ENCODE measurements at places on chromosomes 2 and 18.

- no peak for DNase-seq
Observed at GRCh38 chr2:5980450-5981190, 288.4 kb downstream of the SOX11 start.

DNA sequence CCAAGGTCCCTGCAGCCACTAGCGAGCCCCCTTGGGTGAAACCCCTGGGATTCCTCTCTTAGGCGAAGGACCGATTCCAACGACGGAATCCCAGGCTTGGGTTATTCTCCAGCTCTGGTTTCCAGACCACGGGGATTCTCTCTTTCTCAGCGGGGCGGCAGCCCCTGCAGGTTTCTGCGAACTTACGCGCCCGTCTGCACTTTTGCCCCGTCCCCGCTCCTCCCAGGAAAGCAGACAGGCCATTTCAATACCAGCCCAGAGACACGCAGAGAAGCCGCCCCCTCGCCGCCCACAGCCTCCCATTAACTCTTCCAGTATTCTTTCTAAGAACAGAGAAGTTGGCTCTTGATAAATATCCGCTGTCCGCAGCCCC is 1.2 kb downstream of the CBLN2 start:
- no peak for DNase-seq

GRCh38 chr2:144441711-144442141 is 78.2 kb downstream of the ZEB2 start:
- no peak for DNase-seq

GRCh38 chr2:28663359-28663758 is 88.3 kb upstream of the PPP1CB start:
- DNase-seq, result no peak

All from colonic mucosa (tissue), 4 donors.